ENCODE measurements at places on chromosomes 5 and 9. TPM values are rescaled to one million over a fixed set of nuclear protein-coding genes. Genes with fewer than 3 reads are reported as not detected.

- DNase-seq = no peak
These were observed 14.6 kb downstream of the NDUFA8 start for GRCh38 chr9:122144836-122145591.

DNA sequence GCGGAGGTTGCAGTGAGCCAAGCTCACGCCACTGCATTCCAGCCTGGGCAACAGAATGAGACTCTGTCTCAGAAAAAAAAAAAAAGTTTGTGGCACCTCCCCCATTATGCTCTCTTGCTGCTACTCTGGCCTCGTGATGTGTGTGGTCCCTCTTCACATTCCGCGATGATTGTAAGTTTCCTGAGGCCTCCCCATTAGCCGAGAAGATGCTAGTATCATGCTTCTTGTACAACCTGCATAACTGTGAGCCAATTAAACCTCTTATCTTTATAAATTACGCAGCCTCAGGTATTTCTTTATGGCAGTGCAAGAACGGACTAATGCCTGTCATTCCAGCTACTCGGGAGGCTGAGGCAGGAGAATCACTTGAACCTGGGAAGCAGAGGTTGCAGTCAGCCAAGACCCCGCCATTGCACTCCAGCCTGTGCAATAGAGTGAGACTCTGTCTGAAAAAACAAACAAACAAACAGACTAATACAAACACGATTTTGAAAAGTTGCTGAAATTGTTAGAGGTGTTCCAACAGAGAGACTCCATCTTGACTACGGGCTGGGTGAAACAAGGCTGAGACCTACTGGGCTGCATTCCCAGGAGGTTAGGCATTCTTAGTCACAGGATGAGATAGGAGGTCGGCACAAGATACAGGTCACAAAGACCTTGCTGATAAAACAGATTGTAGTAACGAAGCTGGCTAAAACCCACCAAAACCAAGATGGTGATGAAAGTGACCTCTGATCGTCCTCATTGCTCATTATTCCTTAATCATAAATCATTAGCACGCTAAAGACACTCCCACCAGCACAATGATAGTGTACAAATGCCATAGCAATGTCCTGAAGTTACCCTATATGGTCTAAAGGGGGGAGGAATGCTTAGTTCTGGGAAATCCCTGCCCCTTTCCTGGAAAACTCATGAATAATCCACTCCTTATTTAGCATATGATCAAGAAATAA is 8.3 kb upstream of the AFF4 start:
- DNase-seq = no peak

DNA sequence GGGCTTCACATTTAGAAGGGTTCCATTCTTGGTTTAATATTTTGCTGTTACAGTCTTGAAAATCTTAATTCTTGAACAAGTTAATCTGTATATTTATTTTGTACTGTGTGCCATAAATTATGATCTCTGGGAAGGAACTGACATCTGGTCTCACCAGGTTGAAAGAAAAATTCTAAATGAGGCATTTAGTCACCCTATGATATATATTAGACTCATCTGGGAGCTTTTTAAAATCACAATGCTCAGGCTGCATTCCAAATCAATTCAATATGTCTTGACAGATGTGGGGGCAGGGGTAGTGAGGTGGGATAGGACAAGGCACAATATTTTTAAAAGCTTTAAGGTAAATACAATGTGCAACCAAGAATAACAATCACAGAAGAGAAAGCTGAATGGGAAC is 569.2 kb downstream of the PRR16 start:
- no peak for DNase-seq

- DNase-seq = no peak
These were observed 57.7 kb upstream of the MEF2C start for GRCh38 chr5:88940713-88941112.

Gene SLC34A3
- 0.27 TPM for total RNA-seq

Measured in mesothelial cell of epicardium (in vitro differentiated cells).